LHCN-M2 (cell line): ENCODE measurements at places on chromosomes 5 and 9.

GRCh38 chr5:88829775-88830174 is 53.2 kb downstream of the MEF2C start:
- DNase-seq: no peak

- no peak for DNase-seq
Observed at GRCh38 chr9:77917800-77918199, 113.8 kb downstream of the GNAQ start.

GRCh38 chr5:80860924-80861613 is 99.1 kb upstream of the RASGRF2 start:
- DNase-seq: peak; percentile 22

DNA sequence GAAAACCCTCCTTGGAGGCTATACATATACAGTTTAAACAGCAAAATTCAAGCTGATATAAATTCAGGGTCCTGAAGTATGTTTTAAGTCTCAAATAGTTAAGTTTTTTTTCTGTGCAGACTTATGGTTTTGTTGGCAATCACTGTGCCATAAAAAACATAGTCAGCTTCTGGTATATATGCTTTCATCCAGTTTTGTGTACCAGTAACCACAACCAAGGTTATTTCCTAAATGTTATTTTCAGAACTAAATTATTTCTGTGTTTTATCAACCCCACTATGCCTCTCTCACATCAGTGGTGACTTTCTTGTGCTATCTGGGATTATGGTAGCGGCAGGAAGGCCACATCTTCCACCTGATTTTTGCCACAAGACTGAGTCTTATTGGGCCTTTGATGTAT is 107.7 kb upstream of the SMARCA2 start:
- no peak for DNase-seq

DNA sequence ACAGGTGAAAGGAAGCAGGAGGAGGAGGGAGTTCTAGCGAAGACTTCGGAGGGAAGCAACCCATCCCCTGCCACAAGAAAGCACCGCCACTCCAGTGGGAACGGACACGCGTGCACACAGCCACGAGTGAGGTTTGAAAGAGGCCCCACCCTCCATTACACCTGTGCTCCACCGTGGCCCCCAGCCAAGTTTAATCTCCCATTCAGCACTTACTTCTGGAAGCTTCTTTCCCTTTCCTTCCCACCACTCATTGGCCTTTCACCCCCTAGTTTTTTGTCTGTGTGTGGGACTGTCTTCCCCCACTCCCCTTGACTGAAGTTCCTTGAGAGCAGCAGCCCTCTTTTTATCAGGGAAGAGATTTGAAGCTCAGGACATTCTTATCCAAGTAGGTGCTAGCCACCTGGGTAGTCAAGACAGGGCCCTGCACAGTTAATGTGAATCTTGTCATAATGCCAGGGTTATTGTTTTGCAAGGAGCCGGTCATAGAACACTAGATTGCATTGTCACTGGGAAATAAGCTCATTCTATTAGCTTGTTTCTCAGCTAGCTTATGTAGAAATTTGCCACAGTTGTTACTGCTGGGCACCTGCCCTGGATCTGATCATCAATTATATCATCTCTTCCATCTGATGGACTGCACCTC is 256.0 kb downstream of the DOCK8 start:
- DNase-seq: no peak

GRCh38 chr5:59758566-59758965 is 135.0 kb downstream of the PDE4D start:
- no peak for DNase-seq

GRCh38 chr9:134870301-134870694 is 10.3 kb upstream of the FCN2 start:
- DNase-seq: no peak

DNA sequence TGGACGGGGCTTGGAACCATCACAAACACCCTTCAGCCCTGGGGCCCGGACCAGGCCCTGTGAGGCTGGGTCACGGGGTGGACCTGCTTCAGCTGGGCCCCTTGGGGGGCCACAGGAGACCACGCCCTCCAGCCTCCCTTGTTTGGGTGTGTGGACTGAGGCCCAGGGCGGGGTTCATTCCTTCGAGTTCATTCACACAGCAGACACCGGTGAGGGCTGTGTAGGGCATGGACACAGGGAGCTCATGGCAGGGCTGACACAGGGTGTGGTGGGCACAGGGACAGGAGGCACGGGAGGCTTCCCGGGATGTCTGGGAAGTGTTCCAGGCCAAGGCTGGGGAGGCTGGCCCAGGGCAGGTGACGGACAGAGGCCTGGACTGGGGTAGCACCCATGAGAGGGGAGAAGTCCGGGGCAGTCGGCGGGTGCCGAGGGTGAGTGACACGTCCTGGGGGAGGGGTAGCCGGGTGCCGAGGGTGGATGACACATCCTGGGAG is 8.9 kb downstream of the DNLZ start:
- DNase-seq: peak; percentile 29

DNA sequence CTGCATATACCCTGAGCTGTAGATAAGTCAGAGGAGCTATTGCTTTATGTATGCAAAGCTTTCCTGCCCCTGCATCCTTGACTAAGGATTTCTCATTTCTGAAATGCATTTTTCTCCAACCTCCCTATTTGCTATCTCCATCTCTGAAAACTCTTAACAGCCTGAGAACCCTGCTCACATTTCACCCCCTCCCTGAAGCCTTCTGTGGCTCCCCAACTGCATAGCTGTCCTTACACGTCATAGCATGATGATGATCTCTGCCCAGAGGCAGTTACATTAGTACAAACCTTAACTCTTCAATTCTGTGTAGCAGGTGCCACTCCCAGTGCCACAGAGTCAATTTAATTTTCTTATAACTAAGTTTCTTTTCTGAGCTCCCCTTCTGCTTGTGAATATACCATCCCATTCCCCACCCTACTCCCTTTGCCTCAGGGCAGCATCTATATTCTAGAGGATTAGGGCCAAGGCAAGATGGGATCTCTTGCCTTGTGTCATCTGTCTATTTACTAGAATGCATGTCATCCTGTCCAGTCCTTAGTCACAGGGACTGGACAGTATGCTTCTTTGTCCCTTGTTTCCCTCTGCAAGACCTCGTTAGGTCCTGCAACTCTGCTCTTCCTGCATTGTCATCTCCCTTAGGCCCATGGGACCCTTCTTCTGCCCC is 149.7 kb upstream of the SPRY4 start:
- DNase-seq: peak; percentile 62

DNA sequence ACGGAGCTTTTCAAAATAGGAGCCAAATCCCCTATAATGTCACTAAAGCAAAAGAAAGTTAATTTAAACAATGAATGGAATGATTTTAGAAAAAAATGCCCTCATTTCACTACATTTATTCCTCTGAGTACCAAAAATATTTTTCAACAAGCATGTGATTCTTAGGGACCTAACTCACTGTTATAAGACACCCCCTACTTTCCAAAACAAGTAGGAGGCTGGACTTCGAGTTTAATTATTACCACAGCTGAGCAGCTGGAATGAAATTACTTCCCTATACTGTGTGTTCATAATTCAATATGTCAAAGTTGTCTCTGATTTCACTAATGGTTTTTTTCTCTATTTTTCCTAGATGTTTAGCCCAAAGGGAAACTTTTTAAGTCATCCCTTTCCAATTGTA is 61.6 kb downstream of the SAXO1 start:
- no peak for DNase-seq

DNA sequence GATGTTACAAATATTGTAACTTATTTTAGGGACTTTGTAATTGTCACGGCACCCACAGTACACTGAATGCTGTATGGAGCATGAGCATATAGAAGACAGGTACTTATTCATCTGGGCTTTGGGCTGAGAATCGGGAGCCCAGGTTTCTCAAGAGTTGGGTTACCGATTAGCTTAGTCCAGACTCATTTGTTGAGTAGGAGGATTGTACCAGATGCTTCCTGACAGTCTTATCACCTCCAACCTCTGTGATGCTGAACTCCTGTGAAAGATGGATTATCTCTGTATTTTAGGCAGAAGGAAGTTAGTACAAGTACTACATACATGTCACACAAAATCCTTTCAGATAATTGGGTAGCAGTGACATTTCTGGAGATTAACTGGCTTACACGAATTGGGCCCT is 79.2 kb downstream of the SV2C start:
- DNase-seq: no peak

GRCh38 chr9:5873439-5873838 is 17.2 kb upstream of the MLANA start:
- no peak for DNase-seq

- no peak for DNase-seq
Observed at GRCh38 chr9:130306823-130307666, 41.5 kb downstream of the HMCN2 start.

GRCh38 chr5:16757989-16758501 is 141.2 kb upstream of the RETREG1 start:
- no peak for DNase-seq

- DNase-seq: no peak
Observed at GRCh38 chr9:38422555-38423260, 1.5 kb downstream of the IGFBPL1 start.

- DNase-seq: peak; percentile 97
Observed at GRCh38 chr9:127187231-127187956, 65.0 kb upstream of the ANGPTL2 start.

GRCh38 chr9:95449016-95449415 is 67.8 kb downstream of the PTCH1 start:
- DNase-seq: no peak

DNA sequence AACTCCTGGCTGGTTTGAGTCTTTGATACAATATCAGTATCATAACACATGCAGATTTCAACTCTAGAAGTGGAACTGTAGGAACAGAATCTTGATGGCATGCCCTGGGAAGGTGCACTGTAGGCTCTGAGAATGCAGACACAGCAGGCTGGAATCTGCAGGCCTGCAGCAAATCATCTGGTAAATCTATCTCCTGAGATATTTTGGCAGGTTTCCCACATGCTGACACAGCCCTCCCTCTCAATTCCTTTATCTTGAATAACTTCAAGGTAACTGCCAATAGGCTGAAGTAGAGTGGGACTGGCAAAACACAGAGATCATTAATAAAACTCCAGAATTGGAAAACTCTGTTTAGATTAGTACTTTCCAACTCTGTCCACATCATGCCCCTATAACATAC is 177.8 kb upstream of the PCSK5 start:
- DNase-seq: no peak

- DNase-seq: no peak
Observed at GRCh38 chr5:65359981-65360380, 121.7 kb downstream of the ADAMTS6 start.

GRCh38 chr5:155276231-155276630 is 262.7 kb downstream of the KIF4B start:
- no peak for DNase-seq

DNA sequence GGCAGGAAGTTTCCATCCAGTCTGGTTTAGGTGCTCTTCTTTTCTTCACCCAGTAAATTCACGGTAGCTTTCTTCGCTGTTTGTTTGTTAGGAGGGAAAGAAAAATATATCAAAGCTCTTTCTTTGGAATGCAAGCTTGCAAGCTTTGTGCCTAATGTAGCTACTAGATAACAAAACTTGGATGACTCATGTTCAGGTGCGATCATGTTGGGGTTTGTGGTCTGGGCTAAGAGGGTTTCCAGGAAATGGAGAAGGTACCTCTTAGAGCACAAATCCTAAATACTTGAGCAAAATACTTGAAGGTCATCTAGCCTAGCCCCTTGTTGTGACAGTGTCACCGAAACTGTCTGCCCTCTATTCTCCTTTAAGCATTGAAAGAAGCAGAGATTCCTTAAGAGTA is 17.7 kb downstream of the SRP19 start:
- no peak for DNase-seq

DNA sequence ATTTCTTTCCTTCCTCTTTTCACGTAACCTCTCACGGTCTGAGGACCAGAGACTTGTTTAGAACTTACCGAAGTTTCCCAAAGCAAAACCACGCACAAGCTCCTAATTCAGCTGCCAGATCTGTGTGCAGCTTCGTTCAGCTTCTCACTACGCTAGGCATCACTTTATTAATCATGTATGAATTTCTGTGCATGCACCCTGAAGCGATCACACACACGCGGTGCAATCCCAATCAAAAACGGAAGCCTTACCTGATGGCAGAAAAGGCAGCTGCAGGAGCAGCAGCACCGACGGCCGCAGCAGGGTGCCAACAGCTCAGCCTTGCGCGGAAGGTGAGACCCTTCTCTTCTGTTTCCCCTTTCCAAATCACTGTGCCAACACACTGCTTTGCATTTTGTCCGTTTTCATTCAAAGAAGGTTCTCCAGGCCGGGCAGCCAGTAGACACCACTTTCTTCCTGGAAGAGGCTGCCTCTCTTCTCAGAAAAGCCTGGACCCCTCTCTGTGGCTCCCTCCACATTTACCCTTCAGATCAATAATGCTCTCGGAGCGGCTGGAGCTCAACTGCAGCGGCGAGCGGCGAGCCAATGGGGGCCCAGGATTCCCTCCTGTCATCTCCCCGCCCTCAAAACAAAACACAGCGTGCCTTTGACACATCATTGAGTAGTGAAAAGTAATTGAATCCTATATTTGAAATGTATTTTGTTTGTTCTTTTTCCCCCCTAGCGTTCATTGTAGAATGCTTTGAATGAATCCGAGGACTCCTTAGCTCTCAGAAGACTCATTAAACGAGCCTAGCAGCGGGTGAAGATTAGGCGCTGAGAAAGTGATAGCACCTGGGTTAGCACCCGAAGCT is at the start of gene CDH12:
Gene CDH12, minus strand, starts transcription at position 538 of the 854 bp plus-strand sequence.
- DNase-seq: no peak

- no peak for DNase-seq
Observed at GRCh38 chr5:112418659-112419163, 366 bp downstream of the EPB41L4A start.

DNA sequence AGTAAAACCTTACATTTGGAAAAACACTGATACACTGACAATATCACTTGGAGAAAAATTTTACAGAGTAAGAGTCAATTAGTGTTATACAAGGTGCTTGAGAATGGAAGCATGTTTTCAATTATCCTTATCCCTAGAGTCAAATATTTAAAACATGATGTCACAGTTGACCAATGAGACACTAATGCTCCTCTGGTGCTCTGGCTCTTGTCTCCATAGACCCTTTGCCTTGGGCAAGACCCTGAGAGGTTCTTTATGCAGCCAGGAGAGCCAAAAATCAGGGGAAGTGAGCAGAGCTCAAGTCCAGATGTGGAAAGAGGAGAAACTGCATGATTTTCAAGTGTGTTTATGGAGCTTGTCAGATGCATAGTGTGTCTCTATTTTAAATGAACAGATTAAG is 153.9 kb downstream of the MARCHF11 start:
- DNase-seq: no peak

DNA sequence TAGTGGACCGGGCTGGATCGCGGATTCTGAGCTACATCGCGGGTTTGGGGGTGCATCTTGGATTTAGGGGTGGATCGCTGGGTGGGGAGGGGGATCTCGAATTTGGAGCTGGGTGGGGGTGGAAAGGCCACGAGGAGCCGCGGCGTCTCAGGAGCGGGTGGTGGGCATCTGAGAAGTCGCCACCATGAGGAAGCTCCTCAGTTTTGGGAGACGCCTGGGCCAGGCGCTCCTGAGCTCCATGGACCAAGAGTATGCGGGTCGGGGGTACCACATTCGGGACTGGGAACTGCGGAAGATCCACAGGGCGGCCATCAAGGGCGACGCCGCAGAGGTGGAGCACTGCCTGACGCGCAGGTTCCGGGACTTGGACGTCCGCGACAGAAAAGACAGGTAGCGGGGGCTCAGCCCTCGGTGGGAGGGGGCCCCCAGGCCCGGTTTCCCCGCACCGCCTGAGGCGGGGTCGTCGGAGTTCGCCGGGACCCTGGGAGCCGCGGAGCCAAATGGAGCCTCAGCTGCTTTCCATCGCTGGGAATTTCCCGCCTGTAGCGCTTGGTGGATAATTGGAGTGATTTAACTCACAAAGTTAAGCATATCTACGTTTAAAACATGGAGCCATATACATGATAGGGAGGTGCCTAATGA is 376 bp downstream of the ANKRD18B start:
- peak; percentile 3 for DNase-seq
